Thyroid gland (tissue), 4 donors: ENCODE measurements at places on chromosomes 7 and 10. TPM values are rescaled to one million over a fixed set of nuclear protein-coding genes. Genes with fewer than 3 reads are reported as not detected.

DNA sequence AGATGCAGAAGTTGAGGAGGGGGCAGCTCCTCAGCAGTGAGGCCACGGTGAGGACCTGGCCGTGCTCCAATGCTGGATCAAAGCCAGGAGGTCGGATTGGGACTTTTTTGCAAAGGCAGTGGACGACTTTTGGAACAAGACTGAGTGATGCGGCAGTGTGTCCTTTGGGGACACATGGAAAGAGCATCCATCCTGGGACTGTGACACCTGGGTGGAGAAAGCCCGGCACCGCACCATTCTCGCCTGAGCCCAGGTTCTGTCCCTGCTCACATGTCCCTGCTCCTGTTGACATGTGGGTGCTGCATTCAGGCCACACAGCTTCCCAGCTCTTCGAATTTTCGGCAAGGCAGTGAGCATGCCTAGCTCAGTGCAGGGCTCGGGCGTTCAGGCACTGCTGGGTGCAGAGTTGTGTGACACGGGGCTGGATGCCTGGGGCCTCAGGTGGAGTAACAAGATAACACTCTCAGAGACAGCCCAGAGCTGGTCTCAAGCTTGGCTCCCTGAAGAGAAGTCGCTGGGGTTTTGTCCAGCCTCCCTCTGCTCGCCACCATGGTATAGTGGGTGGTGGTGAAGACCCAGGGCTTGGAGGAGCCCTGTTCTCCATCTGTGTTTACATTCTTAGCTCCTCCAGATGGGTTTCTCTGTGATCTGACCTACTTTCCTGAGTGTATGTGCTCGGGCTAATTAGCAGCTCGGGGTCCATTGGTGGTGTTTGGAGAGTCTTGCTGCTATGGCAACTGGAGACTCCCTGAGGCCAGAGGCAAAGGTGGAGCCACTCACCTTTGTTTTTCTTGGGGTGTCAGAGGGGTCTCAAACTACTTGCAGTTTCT, 111.7 kb upstream of the BTBD16 start:
- no peaks in the 10 kb centered on the region for H3K36me3 ChIP-seq
- DNase-seq: no peak
- H3K27ac ChIP-seq: no peak overlapping the region
- peaks cover 24% of the 10 kb centered on the region for H3K4me1 ChIP-seq
- H3K4me3 ChIP-seq: no peak overlapping the region

GRCh38 chr10:1193561-1193960, 137.4 kb downstream of the WDR37 start:
- H3K4me1 ChIP-seq: no peaks in the 10 kb centered on the region
- H3K27ac ChIP-seq: no peak overlapping the region
- no peak overlapping the region for H3K4me3 ChIP-seq
- DNase-seq: no peak
- H3K27me3 ChIP-seq: no peaks in the 10 kb centered on the region
- H3K36me3 ChIP-seq: no peaks in the 10 kb centered on the region

GRCh38 chr10:126930131-126930882, 25.1 kb downstream of the DOCK1 start:
- H3K27ac ChIP-seq: no peak overlapping the region
- H3K4me1 ChIP-seq: peaks cover 12% of the 10 kb centered on the region
- no peaks in the 10 kb centered on the region for H3K36me3 ChIP-seq

PBLD gene
- total RNA-seq: 12.3 TPM

GRCh38 chr10:54843085-54843646, 42.1 kb upstream of the PCDH15 start:
- H3K27me3 ChIP-seq: no peaks in the 10 kb centered on the region
- no peaks in the 10 kb centered on the region for H3K4me1 ChIP-seq
- peak; percentile 6 for DNase-seq
- H3K36me3 ChIP-seq: no peaks in the 10 kb centered on the region
- H3K27ac ChIP-seq: no peak overlapping the region

DNA sequence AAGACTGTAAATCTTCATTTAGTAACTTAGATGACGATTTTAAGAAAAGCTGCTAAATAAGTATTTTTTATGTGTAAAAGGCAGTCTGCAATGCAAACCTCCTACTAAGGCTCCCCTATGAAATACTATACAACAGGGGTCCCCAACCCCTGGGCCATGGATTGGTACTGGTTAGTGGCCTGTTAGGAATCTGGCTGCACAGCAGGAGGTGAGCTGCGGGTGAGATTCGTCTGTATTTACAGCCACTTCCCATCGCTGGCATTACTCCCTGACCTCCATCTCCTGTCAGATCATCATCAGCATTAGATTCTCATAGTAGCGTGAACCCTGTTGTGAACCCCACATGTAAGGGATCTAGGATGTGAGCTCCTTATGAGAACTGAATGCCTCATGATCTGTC, 580.4 kb downstream of the MAGI2 start:
- H3K4me1 ChIP-seq: no peaks in the 10 kb centered on the region
- no peak for DNase-seq
- no peak overlapping the region for H3K27ac ChIP-seq
- H3K27me3 ChIP-seq: no peaks in the 10 kb centered on the region
- no peak overlapping the region for H3K4me3 ChIP-seq

- peak; percentile 72 for DNase-seq
- no peaks in the 10 kb centered on the region for H3K27me3 ChIP-seq
- H3K4me3 ChIP-seq: peak within 1 kb of the TSS; percentile 70
- no peaks in the 10 kb centered on the region for H3K36me3 ChIP-seq
These were observed at the start of gene SEPHS1 for GRCh38 chr10:13348216-13349017. TSS of gene SEPHS1 (minus strand) at chr10:13348293. CDS start at chr10:13344950, 3,343 bp downstream.

ZNF503 gene
- 8.2 TPM for total RNA-seq

C10orf67 gene
- total RNA-seq: 0.54 TPM

SCART1 gene
- total RNA-seq: 12.6 TPM

- no peaks in the 10 kb centered on the region for H3K4me1 ChIP-seq
- H3K4me3 ChIP-seq: no peak overlapping the region
- no peaks in the 10 kb centered on the region for H3K27me3 ChIP-seq
- H3K36me3 ChIP-seq: no peaks in the 10 kb centered on the region
- H3K27ac ChIP-seq: no peak overlapping the region
- DNase-seq: no peak
These were observed 13.4 kb downstream of the NPY start for GRCh38 chr7:24297362-24297761.

- H3K27me3 ChIP-seq: no peaks in the 10 kb centered on the region
- H3K27ac ChIP-seq: no peak overlapping the region
- no peaks in the 10 kb centered on the region for H3K4me1 ChIP-seq
- no peaks in the 10 kb centered on the region for H3K36me3 ChIP-seq
- DNase-seq: no peak
These were observed 6.9 kb upstream of the SORBS1 start for GRCh38 chr10:95567903-95568630.

- no peak for DNase-seq
- H3K4me1 ChIP-seq: no peaks in the 10 kb centered on the region
- no peaks in the 10 kb centered on the region for H3K27me3 ChIP-seq
- H3K27ac ChIP-seq: no peak overlapping the region
- no peaks in the 10 kb centered on the region for H3K36me3 ChIP-seq
- no peak overlapping the region for H3K4me3 ChIP-seq
These were observed 64.4 kb upstream of the NANOS1 start for GRCh38 chr10:118965096-118965495.

POLR2J2 gene
- 4.0 TPM for total RNA-seq

NRCAM gene
- total RNA-seq: 12.4 TPM

GRCh38 chr10:133100706-133101415, 13.1 kb downstream of the ADGRA1 start:
- DNase-seq: peak; percentile 57
- no peaks in the 10 kb centered on the region for H3K27me3 ChIP-seq
- no peaks in the 10 kb centered on the region for H3K36me3 ChIP-seq
- no peak overlapping the region for H3K4me3 ChIP-seq
- no peaks in the 10 kb centered on the region for H3K4me1 ChIP-seq

DNA sequence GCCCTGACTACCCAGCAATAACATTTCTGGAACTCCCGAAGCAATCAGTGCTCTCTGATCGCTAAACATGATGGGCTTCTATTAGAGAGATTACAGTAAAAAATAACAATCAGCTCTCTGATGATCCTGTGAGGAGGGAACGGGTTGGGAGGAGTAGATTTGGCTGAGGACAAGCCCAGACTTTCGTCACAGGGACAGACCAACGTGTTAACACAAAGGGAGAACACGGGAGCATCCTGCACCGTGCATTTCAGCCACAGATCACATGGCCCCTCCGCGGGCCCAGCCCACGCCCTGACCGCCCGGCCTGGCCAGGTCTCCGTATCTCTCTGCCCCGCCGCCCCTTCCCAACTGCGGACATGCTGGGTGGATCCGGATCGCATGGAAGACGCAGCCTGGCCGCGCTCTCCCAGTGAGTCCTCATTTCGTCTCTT, 95.0 kb upstream of the AGBL3 start:
- no peaks in the 10 kb centered on the region for H3K27me3 ChIP-seq
- H3K4me1 ChIP-seq: peaks cover 22% of the 10 kb centered on the region
- H3K4me3 ChIP-seq: no peak overlapping the region

DNA sequence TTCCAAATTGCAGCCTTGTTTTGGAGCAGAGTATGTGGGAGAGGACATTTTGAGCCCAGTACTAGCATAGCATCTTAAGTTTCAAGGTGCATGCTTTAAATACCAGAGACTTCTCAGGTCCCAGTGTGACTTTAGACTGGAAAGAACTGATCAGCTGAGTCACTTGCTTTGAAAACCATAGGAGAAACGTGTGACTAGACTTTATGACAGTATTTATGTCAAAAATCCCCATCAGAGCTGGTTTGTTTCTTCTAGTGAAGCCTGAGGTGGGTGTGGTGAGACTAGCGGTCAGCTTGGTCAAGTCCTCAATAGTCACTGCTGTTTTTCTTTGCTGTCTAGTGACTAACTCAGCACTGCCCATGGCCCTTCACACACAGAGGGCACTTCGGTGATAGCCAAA, 724.2 kb downstream of the GATA3 start:
- H3K4me3 ChIP-seq: no peak overlapping the region
- DNase-seq: peak; percentile 14
- no peak overlapping the region for H3K27ac ChIP-seq
- H3K27me3 ChIP-seq: no peaks in the 10 kb centered on the region
- peaks cover 11% of the 10 kb centered on the region for H3K4me1 ChIP-seq

GRCh38 chr10:79629955-79630327, 19.2 kb downstream of the SFTPA1 start:
- no peak for DNase-seq
- no peaks in the 10 kb centered on the region for H3K4me1 ChIP-seq
- no peaks in the 10 kb centered on the region for H3K36me3 ChIP-seq
- no peak overlapping the region for H3K27ac ChIP-seq
- H3K4me3 ChIP-seq: no peak overlapping the region
- H3K27me3 ChIP-seq: no peaks in the 10 kb centered on the region

DNA sequence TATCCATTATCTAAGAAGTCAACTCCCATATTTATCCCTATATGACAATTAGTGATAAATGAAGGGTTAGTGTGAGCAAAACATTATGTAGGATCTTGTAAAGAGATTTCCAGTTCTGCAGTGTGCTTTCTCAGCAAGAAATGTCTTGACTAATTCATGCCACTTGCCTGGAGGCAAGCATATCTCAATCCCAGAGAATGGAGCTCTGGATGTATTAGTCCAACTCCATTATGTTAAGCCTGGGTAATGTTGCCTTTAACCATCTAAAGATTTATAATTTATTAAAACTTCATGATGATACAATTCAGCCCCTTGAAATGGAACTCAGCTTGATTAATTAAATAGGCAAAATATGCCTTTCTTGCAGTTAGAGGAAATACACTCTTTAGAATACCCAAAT, 1079.9 kb upstream of the LRRTM3 start:
- DNase-seq: no peak
- no peaks in the 10 kb centered on the region for H3K36me3 ChIP-seq
- no peaks in the 10 kb centered on the region for H3K27me3 ChIP-seq

GRCh38 chr10:27388761-27389399, 115.2 kb upstream of the RAB18 start:
- no peak overlapping the region for H3K4me3 ChIP-seq
- no peaks in the 10 kb centered on the region for H3K27me3 ChIP-seq
- H3K4me1 ChIP-seq: no peaks in the 10 kb centered on the region
- no peak for DNase-seq
- no peak overlapping the region for H3K27ac ChIP-seq

OR2A5 gene
- not detected for total RNA-seq

CXCL12 gene
- 32.4 TPM for total RNA-seq

TMEM236 gene
- 1.3 TPM for total RNA-seq

- H3K4me3 ChIP-seq: no peak overlapping the region
- DNase-seq: no peak
- no peaks in the 10 kb centered on the region for H3K36me3 ChIP-seq
These were observed 49.1 kb downstream of the ASB4 start for GRCh38 chr7:95534796-95535195.

GRCh38 chr7:1412322-1413261, 46.7 kb downstream of the MICALL2 start:
- H3K36me3 ChIP-seq: no peaks in the 10 kb centered on the region
- DNase-seq: peak; percentile 82
- H3K4me1 ChIP-seq: peaks cover 5% of the 10 kb centered on the region

ZFAND4 gene
- total RNA-seq: 52.0 TPM

DNA sequence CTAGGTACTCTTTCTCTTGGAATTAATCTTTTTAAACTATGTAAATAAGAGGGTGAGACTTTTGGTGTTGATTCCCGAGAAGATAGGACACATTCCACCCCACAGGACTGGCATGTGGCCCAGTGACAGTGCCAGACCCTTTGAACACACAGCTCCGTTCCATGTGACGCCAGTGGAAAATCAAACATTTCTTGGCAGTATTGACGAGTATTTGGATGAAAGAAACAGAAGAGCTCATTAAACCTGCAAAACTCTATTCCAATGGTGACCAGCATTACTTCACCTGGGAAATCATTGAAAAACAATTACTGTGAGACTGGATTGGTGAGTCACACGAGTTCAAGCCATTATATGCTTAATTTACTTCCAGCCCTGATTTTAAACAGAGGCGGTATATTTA, 25.8 kb downstream of the AKR1E2 start:
- H3K27me3 ChIP-seq: no peaks in the 10 kb centered on the region
- no peak overlapping the region for H3K4me3 ChIP-seq
- DNase-seq: no peak
- H3K4me1 ChIP-seq: peaks cover 24% of the 10 kb centered on the region

- peaks cover 6% of the 10 kb centered on the region for H3K4me1 ChIP-seq
- H3K36me3 ChIP-seq: no peaks in the 10 kb centered on the region
- no peaks in the 10 kb centered on the region for H3K27me3 ChIP-seq
- no peak overlapping the region for H3K27ac ChIP-seq
- no peak overlapping the region for H3K4me3 ChIP-seq
These were observed 20.7 kb upstream of the ST7 start for GRCh38 chr7:116932566-116932965.

GRCh38 chr7:45365341-45365740, 207.8 kb downstream of the RAMP3 start:
- H3K4me1 ChIP-seq: no peaks in the 10 kb centered on the region
- DNase-seq: no peak
- no peaks in the 10 kb centered on the region for H3K27me3 ChIP-seq
- H3K4me3 ChIP-seq: no peak overlapping the region
- no peaks in the 10 kb centered on the region for H3K36me3 ChIP-seq

DNA sequence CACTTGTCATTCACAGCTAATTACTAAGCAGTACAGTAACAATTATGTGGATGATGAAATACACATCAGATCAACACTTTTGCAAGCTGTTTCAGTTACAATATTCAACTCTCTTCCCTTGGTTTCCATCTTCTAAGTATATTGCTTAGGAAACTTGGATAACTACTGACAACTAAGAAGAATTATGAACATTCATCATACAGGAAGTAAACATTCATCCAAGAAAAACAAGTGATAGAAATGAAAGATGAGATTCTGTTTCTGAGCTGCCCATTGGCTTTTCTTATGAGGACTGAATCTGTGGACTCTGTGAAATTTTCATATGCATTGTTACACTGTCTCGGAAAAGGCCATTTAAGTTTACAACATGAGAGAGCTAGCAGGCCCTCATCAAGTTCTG, 240.2 kb downstream of the PRKG1 start:
- no peaks in the 10 kb centered on the region for H3K27me3 ChIP-seq
- no peak overlapping the region for H3K27ac ChIP-seq
- no peaks in the 10 kb centered on the region for H3K36me3 ChIP-seq
- DNase-seq: no peak
- no peak overlapping the region for H3K4me3 ChIP-seq
